Temporal lobe (tissue), 4 donors: ENCODE measurements at places on chromosomes 7 and 10. TPM values are rescaled to one million over a fixed set of nuclear protein-coding genes. Genes with fewer than 3 reads are reported as not detected.

The AGAP3 gene
- 65.9 TPM for total RNA-seq

The CCDC3 gene
- 17.2 TPM for total RNA-seq

The BZW2 gene
- total RNA-seq: 85.6 TPM

The STAG3 gene
- total RNA-seq: 0.74 TPM

The MSS51 gene
- total RNA-seq: 1.7 TPM

The PRKAR2B gene
- 174 TPM for total RNA-seq

The EIF4H gene
- 105 TPM for total RNA-seq

The ABCB1 gene
- 7.4 TPM for total RNA-seq

The FOXI2 gene
- total RNA-seq: not detected

The KIAA1549 gene
- total RNA-seq: 40.6 TPM

The ZNF783 gene
- total RNA-seq: 7.9 TPM

The BICC1 gene
- total RNA-seq: 3.7 TPM

The CDK14 gene
- 63.7 TPM for total RNA-seq

The SUGCT gene
- total RNA-seq: 0.98 TPM

The CTTNBP2 gene
- 52.9 TPM for total RNA-seq

The CALHM3 gene
- total RNA-seq: not detected

The GTF2IRD1 gene
- 12.3 TPM for total RNA-seq

The ITIH2 gene
- 8.4 TPM for total RNA-seq

The MACC1 gene
- 0.25 TPM for total RNA-seq

The FBXL13 gene
- total RNA-seq: 3.9 TPM

The CFAP58 gene
- total RNA-seq: 0.25 TPM

The UTF1 gene
- total RNA-seq: not detected

The MRPS17 gene
- total RNA-seq: 13.8 TPM

The CALCR gene
- total RNA-seq: not detected

The OR2A5 gene
- total RNA-seq: not detected

The VAX1 gene
- 1.7 TPM for total RNA-seq

The SAMD9 gene
- 1.5 TPM for total RNA-seq

The RBM17 gene
- total RNA-seq: 36.9 TPM

The DYDC2 gene
- 2.0 TPM for total RNA-seq
